Small intestine (tissue), 16 donors: ENCODE measurements at places on chromosomes 13 and 19.

DNA sequence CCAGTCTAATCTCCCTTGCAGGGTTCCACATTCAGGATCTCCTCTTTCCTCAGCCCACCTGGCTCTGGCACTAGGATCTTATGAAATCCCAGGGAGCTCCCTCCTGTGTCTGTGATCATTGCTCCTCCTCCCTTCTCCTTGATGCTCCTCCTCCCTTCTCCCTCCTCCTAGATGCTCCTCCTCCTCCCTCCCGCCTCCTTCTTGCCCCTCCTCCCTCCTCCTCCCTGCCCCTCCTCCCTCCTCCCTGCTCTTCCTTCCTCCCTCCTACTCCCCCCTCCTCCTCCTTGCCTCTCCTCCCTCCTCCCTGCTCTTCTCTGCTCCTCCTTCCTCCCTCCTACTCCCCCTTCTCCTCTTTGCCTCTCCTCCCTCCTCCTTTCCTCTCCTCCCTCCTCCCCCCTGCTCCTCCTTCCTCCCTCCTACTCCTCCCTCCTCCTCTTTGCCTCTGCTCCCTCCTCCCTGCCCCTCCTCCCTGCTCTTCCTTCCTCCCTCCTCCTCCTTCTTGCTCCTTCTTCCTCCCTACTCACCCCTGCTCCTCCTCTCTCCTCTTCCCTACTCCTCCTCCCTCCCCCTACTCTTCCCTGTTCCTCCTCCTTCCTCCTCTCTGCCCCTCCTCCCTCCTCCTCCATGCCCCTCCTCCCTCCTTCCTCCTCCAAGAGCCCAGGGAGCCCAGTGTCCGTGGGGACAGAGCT is 14.9 kb upstream of the ZBTB7A start:
- no peak for DNase-seq

- DNase-seq = peak; percentile 78
Observed at GRCh38 chr19:44951179-44952159, 3.7 kb upstream of the CLPTM1 start.

GRCh38 chr19:5478241-5478924 is 23.2 kb downstream of the ZNRF4 start:
- no peak for DNase-seq

DNA sequence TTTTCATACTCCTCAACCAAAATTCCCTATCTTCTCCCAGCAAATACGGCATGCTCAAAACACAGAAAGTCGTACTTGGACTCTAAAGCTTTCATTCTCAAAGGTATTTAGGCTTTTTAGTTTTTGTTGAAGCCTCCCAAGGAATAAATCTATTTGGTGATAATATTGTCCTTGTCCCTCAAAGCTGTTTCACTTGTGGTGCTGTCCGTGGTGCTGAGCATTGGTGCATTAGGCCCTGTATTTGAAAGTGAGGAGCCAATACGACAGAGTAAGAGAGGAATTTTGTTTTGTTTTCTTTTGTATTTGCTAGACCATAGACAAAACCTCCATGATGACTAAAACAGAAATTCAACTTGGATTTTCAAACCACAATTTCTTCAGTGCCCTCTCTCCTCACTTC is 3.2 kb upstream of the LGALS13 start:
- no peak for DNase-seq

DNA sequence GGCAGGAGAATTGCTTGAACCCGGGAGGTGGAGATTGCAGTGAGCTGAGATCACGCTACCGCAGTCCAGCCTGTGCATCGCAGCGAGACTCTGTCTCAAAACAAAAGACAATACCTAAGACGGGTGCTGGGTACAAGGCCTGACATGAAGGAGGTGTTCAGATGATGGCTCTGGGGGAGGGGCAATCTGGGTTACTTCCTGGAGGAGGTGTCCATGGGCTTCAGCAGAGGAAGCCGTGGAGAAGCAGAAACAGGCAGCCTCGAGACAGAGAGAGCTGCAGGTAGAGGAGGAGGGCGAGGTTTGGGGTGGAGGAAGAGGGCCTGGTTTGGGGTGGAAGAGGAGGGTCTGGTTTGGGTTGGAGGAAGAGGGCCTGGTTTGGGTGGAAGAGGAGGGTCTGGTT is 3.6 kb downstream of the MISP start:
- DNase-seq = no peak

DNA sequence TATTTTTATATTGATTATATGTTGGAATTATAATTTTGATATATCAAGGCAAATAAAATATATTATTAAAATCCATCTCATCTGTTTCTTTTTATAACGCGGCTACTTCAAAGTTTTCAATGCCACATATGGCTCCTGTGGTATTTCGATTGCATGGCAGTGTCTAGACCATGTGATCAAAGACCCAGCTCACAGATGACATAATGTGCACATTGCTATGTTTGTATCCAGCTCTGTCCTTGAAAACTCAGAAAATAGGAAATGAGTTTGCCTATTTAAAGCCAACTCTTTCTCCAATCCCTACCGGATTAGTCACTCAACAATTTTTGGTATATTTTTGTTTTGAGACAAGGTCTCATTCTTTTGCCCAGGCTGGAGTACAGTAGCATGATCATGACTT is 26.2 kb downstream of the TMTC4 start:
- no peak for DNase-seq

GRCh38 chr13:44763615-44764301 is 187.6 kb upstream of the TSC22D1 start:
- peak; percentile 72 for DNase-seq

- no peak for DNase-seq
Observed at GRCh38 chr13:35838356-35838755, 292.8 kb downstream of the DCLK1 start.

- no peak for DNase-seq
Observed at GRCh38 chr13:77979721-77980385, 61.2 kb upstream of the EDNRB start.

DNA sequence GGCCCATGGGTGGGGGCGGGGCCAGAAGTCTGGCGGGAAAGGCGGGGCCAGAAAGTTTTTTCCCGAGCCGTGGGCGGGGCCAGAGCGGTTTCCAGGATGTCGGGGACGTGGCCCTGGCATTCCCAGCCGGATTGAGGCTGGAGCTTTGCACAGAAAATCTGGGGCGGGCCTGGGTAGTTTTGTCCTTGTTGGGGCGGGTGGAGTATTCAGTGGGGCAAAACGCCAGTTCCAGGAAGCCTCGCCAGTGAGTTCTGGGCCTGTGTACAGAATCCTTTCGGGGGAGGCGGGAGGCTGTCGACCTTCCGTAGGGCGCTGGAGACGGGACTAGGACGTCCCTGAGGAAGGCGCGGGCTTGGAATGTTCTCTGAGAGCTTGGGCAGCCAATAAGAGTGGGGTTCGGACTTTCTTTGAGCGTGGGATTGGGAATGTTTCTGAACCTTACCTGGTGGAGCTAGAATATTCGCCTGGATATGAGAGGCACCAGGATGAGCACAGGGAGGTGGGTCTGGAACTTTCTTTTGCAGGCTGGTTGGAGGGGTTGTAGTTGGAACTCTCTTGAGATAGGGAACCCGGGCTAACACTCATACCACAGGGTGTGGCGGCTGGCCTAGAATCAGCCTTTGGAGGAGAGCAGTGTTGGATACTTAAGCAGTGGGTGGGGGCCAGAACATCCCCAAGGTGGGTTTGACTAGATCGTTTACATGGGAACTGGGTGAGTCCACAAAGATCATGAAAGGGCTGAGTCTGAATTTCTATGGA is 1.3 kb downstream of the CCDC9 start:
- no peak for DNase-seq

DNA sequence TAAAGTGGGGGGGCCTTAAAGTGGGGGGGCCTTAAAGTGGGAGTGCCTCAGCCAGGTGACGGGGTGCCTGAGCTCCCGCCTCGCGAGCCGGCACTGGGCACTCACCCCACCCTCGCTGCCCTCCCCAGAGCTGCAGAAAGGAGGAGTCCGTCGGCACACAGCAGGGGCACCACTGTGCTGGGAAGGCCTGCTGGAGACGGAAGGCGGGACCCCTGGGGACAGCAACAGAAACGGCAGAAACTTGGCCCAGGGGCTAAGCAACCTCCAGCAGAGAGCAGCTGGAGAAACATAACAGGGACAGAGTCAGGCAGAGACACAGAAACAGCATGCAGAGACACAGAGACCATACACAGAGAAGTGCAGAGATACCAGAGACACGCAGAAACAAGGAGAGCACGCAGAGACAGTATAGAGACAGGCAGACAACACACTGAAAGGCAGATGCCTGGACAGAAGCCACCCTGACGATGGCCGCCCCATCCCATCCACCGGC is 7.9 kb downstream of the CFD start:
- no peak for DNase-seq

- no peak for DNase-seq
Observed at GRCh38 chr13:33087091-33087490, 70.9 kb downstream of the KL start.

GRCh38 chr19:17511724-17512573 is 500 bp downstream of the PGLS start:
- DNase-seq = peak; percentile 84

DNA sequence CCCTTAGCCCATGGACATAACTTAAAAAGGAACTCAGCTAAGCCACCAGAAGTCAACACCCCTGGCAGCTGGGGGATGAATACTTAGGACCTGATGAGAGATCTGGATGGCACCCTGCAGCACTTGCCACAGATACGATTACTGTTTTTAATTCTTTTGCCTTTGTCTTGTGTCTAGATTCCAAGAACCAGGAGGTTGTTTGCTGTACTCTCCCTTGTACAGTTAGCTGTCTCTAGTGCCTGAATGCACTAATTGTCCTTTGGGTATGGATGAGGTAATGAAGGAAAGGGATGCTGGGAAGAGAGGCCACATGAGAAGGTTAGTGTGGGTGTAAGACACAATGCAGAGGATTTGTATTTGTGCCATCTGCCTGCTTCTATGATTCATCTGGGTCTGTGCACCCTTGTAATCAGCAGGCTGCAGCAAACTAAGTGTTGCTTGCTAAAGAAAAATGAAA is 385.8 kb downstream of the KCNRG start:
- no peak for DNase-seq

DNA sequence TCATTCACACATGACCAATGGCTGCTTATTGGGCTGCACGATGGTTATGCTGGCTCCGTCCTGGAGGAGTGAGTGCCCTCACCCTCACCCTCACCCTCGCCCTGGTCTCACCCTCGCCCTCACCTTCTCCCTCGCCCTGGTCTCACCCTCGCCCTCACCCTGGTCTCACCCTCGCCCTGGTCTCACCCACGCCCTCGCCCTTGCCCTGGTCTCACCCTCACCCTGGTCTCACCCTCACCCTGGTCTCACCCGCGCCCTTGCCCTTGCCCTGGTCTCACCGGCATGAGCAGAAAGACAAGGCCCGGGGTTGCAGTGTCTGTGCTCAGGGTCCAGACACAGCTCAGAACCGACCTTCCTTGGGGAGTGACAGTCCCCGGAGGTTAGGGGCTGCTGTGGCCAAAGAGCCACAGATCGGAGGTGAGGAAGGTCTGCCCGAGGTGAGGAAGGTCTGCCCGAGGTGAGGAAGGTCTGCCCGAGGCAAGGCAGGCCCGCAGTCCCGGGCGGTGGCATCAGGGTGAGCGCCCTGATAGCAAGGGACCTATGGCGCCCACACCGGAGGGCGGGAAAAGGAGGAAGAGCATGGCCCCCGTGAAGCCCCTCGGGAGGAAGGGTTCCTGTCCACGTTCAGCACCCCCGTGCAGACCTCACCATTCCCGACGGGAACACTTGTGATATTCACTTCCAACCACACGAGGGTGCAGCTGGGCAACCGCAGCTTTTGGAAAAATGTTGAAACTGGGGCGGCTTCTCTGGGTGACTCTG is 65.6 kb downstream of the MCF2L start:
- DNase-seq = peak; percentile 52

- DNase-seq = no peak
Observed at GRCh38 chr13:89749888-89750287, 1597.6 kb upstream of the MIR17HG start.

DNA sequence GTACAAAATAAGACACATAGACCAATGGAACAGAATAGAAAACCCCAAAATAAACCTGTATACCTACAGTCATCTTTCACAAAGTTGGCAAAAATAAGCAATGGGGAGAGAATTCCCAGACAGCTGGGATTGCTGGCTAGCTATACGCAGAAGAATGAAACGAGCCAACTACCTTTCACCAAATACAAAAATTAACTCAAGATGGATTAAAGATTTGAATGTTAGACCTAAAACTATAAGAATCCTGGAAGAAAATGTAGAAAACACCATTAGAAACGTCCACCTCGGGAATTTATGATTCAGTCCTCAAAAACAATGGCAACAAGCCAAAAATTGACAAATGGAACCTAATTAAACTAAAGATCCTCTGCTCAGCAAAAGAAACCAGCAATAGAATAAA is 408.1 kb upstream of the SLITRK1 start:
- DNase-seq = no peak

GRCh38 chr13:46114613-46115012 is 9.8 kb upstream of the CPB2 start:
- no peak for DNase-seq

DNA sequence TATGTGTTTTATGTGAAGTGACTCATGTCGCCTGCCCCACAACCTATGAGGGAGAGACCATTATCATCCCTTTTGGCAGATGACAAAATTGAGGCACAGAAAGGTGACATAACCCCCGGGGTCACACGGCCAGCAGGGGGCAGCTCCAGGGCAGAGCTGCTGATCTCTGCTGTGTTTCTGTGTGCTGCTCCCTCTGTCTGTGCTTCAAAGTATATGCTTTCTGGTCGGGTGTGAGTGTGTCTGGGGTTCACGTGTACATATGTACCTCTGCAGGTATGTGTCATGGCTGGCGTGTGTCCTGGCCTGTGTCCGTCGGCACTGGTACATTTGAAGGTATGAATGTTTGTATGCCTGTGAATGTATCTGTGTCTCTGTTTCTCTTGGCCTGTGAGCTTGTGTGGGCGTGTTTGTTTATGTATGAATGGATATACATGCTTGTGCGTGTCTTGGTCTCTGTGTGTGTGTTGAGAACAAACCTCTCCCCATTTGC is 7.1 kb downstream of the LIPE start:
- peak; percentile 64 for DNase-seq

- no peak for DNase-seq
Observed at GRCh38 chr19:58566989-58567388, 6.1 kb downstream of the MZF1 start.

DNA sequence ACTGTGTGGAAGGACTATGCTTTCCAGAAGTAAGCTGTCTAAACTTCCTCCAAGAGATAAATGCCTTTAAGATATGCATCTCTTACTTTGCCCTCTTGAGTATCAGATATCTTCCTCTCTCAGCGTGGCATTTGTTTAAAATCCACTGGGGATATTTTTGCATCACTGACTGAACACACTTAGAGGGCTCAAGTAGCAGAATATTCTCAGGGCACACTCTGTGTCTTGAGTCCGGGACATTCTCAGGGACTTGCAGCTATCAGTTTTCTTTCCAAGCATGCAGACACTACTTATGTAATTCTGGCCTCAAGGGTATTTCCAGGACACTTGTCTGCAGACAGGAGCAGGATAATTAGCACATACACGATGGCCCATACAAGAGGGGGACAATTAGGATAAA is 84.7 kb downstream of the ERCC5 start:
- DNase-seq = no peak

DNA sequence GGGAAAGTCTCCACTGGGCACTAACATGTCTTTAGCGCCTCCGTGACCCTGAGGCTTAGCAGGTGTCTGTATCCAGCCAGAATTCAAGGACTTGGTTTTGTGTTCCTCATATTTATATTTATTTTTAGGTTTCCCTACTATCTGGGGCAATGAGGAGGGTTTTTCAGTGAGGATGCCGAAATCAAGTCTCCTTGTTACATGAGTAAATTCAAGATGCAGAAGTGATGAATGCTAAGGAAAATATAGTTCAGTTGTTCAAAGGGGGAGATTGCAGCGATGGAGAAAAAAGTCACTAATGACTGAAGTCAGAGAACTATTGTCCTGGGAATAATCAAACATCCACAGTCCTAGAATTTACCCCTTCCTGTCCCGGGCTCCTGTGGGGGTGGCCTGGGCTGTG is 791 bp upstream of the ADGRE2 start:
- no peak for DNase-seq

- DNase-seq = no peak
Observed at GRCh38 chr19:5016781-5017180, 47.9 kb downstream of the KDM4B start.
